ENCODE measurements at places on chromosomes 16 and 17. TPM values are rescaled to one million over a fixed set of nuclear protein-coding genes. Genes with fewer than 3 reads are reported as not detected.

GRCh38 chr16:14186007-14186794 is 115.1 kb downstream of the MRTFB start:
- H3K27me3 ChIP-seq: no peaks in the 10 kb centered on the region
- no peak overlapping the region for H3K27ac ChIP-seq
- no peak overlapping the region for H3K4me3 ChIP-seq
- peaks cover 7% of the 10 kb centered on the region for H3K4me1 ChIP-seq

DNA sequence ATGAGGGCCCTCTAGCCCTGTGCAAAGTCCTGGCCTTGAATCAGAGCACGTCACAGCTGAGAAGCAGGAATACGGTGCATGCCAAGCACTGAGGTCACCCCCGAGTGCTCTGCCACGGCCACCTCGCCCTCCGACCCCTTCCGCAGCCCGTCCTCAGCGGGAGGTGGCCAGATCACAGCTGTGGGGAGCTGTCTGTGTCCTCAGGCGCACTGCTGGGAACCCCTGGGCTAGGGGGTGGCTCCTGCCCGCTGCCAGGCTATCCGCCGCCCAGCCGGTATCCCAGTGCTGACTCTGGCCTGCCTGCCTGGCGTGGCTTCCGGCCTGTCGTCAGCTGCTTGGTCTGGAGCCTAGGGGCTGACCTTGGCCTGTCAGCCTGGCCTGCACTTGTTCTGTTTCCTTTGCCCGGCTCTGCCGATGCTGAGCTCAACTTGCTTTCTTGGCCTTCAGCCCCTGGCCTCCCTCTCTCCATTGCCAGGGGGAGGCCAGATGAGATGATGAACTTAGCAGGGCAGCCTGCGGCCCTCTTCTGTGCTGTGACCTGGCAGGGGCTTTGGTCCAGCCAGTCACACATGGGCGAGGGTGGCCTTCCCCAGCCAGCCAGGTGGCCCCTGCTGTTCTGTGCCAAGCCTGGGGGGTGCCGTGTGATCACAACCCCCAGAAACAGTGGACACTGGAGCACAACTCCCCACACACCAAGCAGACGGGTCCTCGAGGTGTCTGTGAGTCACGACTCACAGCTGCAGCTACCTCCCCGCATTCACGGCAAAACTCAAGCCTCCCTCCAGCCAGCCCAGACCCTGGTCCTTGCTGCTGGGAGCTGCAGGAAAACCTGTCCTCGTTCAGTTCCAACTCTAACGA is 77.3 kb downstream of the ZDHHC7 start:
- H3K4me3 ChIP-seq: no peak overlapping the region
- no peaks in the 10 kb centered on the region for H3K4me1 ChIP-seq
- no peak for DNase-seq
- no peak overlapping the region for H3K27ac ChIP-seq
- H3K27me3 ChIP-seq: no peaks in the 10 kb centered on the region

- DNase-seq: no peak
- H3K36me3 ChIP-seq: no peaks in the 10 kb centered on the region
- no peak overlapping the region for H3K27ac ChIP-seq
- no peaks in the 10 kb centered on the region for H3K4me1 ChIP-seq
Measured at GRCh38 chr17:79914813-79915740, 75.8 kb upstream of the CBX4 start.

DNA sequence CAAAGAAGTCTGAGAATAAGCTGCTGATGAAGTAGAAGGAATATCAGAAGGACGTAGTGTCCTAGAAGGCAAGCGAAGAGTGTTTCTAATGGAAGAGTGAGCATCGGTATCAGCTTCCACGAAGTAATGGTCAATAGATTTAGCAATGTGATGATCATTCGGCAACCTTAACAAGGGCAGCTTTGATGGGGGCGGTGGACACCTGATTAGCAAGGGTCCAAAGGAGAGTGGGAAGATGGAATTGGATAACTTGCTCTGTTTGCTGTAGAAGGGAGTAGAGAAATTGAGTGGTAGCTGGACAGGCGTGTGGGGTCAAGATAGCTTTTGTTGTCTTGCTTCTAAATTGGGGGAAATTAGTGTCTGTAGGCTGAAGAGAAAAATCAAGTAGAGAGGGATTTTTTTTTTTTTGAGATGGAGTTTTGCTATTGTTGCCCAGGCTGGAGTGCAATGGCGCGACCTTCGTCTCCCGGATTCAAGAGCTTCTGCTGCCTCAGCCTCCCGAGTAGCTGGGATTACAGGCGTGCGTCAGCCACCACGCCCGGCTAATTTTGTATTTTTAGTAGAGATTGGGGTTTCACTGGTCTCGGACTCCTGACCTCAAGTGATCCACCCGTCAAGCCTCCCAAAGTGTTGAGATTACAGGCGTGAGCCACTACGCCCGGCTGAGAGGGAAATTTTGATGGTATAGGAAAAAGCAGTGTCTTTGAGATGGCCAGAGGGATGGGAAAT is 13.9 kb upstream of the HES7 start:
- no peak for DNase-seq
- H3K4me3 ChIP-seq: no peak overlapping the region
- peaks cover 5% of the 10 kb centered on the region for H3K27me3 ChIP-seq
- H3K4me1 ChIP-seq: peaks cover 2% of the 10 kb centered on the region

- no peak overlapping the region for H3K4me3 ChIP-seq
- H3K36me3 ChIP-seq: peaks cover 3% of the 10 kb centered on the region
- no peaks in the 10 kb centered on the region for H3K4me1 ChIP-seq
- DNase-seq: no peak
Measured at GRCh38 chr16:4338712-4339299, 12.3 kb downstream of the PAM16 start.

DNA sequence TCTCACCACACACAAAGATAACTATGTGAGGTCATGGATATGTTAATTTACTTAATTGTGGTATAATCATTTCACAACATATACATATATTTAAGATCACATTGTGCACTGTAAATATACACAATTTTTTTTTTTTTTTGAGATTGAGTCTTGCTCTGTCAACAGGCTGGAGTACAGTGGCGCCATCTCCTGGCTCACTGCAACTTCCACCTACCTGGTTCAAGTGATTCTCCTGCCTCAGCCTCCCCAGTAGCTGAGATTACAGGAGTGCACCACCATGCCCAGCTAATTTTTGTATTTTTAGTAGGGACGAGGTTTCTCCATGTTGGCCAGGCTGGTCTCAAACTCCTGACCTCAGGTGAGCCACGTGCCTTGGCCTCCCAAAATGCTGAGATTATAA is 11.5 kb upstream of the PRSS54 start:
- H3K4me3 ChIP-seq: no peak overlapping the region
- H3K36me3 ChIP-seq: no peaks in the 10 kb centered on the region
- no peaks in the 10 kb centered on the region for H3K4me1 ChIP-seq
- peak; percentile 21 for DNase-seq

DNA sequence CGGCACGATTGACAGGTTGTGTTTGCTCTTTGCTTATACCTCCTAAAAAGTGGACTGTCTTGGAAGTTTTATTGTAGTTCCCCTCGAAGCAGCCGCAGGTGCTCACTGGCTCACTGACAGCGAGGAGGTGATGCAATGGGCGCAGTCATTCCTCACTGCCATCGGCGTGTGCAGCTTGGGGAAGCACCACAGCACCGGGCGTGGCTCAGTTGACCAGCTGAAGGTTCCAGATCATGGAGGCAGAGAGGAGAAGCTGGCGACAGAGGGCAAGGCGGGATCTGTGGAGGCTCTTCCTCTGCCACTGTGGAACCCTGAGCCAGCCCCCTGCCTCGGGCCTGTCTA is 72.1 kb upstream of the TNRC6C start:
- H3K27ac ChIP-seq: no peak overlapping the region
- DNase-seq: no peak
- no peaks in the 10 kb centered on the region for H3K36me3 ChIP-seq
- peaks cover 51% of the 10 kb centered on the region for H3K4me1 ChIP-seq
- H3K27me3 ChIP-seq: peaks cover 35% of the 10 kb centered on the region
- no peak overlapping the region for H3K4me3 ChIP-seq

ITGB4 gene
- 1.3 TPM for total RNA-seq

GRCh38 chr17:39679521-39680192 is 8.2 kb downstream of the PGAP3 start:
- no peaks in the 10 kb centered on the region for H3K27me3 ChIP-seq
- H3K4me3 ChIP-seq: no peak overlapping the region
- H3K36me3 ChIP-seq: peaks cover 33% of the 10 kb centered on the region
- H3K27ac ChIP-seq: peak overlapping the region; percentile 85
- peaks cover 46% of the 10 kb centered on the region for H3K4me1 ChIP-seq

DNA sequence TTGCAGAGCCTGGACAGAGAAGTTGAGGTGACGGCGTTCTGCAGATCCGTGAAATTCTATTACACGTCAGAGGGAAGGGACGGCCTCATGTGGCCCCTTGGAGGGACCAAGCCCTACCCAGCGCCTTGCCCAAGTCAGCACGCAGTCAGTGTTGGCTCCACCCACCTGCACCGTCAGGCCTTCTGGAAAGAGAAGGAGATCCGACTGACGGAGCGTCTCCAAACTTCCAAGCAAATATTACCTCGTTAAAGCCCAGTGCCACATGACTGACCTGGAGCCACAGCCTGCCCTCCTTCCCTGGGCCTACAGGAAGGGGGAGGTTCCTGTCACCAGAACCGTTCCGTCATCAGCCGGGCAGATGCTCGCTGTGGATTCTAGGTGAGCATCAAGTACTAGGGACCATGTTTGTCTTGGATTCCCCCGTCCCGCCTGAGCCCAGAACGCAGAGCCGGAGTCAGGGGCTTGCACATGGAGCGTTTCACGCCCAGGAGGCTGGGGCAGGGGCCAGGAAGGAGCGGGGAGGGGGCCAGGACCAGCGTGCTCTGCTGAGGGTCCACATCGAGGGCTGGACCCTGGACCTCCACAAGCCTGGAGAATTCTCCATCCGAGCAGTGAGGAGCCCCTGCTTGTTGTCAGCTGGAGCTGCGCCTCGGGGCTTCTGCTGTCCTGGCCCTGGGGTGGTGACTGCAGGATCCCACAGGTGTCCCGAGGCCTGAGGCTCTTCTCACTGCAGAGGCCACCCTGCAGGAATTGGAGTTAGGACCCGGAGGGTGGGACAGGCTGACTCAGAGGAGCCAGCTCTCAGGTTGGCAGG is 22.6 kb upstream of the METRNL start:
- peaks cover 9% of the 10 kb centered on the region for H3K4me1 ChIP-seq
- DNase-seq: peak; percentile 7
- no peak overlapping the region for H3K27ac ChIP-seq
- H3K36me3 ChIP-seq: no peaks in the 10 kb centered on the region
- no peak overlapping the region for H3K4me3 ChIP-seq

FBXO39 gene
- 0.11 TPM for total RNA-seq

- no peaks in the 10 kb centered on the region for H3K36me3 ChIP-seq
- H3K4me1 ChIP-seq: no peaks in the 10 kb centered on the region
- H3K27ac ChIP-seq: no peak overlapping the region
Measured at GRCh38 chr16:20372701-20373100, 20.2 kb upstream of the UMOD start.

SDR42E2 gene
- total RNA-seq: 0.09 TPM

TANGO6 gene
- 29.3 TPM for total RNA-seq

SOST gene
- not detected for total RNA-seq

DNA sequence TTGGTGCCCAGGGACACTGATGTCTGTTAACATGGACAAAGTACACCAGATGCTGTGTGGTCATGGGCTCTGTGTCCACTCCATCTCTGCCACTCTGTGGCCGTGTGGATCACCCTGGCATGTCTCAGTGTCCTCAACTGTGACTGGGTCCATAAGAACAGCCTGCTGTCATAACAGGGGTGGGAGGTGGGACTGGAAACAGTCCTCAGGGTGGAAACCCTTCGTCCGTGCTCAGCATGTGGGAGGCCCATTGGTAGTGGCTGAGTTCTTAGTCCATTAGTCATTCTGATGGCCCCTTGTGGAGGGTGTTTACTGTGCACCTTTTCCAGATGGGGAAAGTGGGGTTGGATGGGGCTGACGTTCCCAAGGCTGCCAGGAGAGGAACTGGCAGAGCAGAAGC is 12.8 kb downstream of the FLYWCH2 start:
- no peaks in the 10 kb centered on the region for H3K4me1 ChIP-seq
- no peaks in the 10 kb centered on the region for H3K27me3 ChIP-seq
- no peak overlapping the region for H3K4me3 ChIP-seq
- DNase-seq: no peak
- H3K36me3 ChIP-seq: no peaks in the 10 kb centered on the region
- H3K27ac ChIP-seq: no peak overlapping the region

HEATR3 gene
- 25.9 TPM for total RNA-seq

- peaks cover 13% of the 10 kb centered on the region for H3K4me1 ChIP-seq
- peaks cover 17% of the 10 kb centered on the region for H3K36me3 ChIP-seq
- no peak for DNase-seq
- H3K4me3 ChIP-seq: peak overlapping the region; percentile 81
- peaks cover 24% of the 10 kb centered on the region for H3K27me3 ChIP-seq
Measured at GRCh38 chr17:44006272-44006597, 1.8 kb downstream of the NAGS start.

RANGRF gene
- total RNA-seq: 61.4 TPM

DNA sequence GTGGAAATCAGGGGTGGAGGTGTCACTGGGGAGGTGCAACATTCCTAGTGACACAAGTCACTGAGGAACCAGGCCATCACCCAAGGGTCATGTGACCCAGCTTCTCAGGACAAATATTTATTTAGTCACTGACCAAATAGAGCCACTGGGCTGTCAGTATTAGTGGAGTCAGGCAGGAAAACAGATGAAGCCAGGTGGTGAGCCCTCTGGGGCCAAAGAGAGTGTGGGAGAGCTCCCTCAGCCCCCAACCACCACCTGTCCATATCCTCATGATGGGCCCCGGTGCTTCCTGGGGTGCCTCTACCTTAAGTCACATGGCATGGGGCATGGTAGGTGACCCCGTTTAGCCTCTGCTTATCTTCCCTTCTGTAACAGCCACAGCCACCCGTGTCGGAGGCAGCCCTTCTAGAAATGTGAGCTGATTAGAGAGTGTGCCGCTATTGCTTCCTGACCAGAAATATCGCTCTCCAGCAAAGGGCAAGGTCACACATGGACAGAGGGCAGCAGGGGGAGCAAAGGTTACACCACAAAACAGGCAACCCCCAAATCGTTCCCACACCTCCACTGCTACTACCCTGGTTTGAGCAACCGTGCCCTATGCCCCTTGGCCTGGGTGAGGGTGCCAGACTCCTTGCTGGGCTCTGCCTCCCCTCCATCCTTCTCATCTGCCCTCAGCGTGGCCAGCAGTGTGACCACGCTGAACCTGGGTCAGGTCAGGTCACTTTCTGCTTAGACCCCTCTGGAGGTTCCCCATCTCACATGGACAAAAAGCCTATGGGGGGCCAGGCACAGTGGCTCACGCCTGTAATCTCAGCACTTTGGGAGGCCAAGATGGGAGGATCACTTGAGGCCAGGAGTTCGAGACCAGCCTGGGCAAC is 8.6 kb upstream of the AKTIP start:
- H3K27ac ChIP-seq: no peak overlapping the region
- H3K36me3 ChIP-seq: peaks cover 6% of the 10 kb centered on the region
- no peak overlapping the region for H3K4me3 ChIP-seq

- peak overlapping the region; percentile 19 for H3K4me3 ChIP-seq
- H3K4me1 ChIP-seq: peaks cover 82% of the 10 kb centered on the region
- peak; percentile 81 for DNase-seq
- H3K36me3 ChIP-seq: no peaks in the 10 kb centered on the region
- no peaks in the 10 kb centered on the region for H3K27me3 ChIP-seq
- H3K27ac ChIP-seq: peak overlapping the region; percentile 79
Measured at GRCh38 chr16:82655072-82655714, 28.4 kb downstream of the CDH13 start.

AXIN2 gene
- total RNA-seq: 7.4 TPM
